Activated T-cell treated with anti-CD3 and anti-CD28 coated beads for 48 hours (primary cell): ENCODE measurements at places on chromosomes 1 and 21.

DNA sequence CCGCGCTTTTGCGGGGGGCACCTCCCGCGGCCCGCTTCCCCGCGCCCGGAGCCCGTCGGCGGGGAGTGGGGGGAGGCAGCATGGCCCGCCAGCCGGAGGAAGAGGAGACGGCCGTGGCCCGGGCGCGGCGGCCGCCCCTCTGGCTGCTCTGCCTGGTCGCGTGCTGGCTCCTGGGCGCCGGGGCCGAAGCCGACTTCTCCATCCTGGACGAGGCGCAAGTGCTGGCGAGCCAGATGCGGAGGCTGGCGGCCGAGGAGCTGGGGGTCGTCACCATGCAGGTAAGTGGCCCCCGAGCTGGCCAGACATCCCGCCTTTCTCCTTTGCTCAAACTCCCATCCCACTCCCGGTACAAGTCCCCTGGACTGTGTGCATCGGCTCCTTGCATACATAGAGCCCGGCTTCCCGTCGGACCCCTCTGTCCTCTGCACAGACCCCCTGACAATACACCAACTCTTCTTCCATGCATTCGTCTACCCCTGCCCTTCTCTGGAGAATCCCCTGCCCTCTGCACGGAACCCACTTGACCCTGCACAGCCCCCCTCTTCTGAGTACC is 812 bp downstream of the CACHD1 start:
- DNase-seq: no peak

DNA sequence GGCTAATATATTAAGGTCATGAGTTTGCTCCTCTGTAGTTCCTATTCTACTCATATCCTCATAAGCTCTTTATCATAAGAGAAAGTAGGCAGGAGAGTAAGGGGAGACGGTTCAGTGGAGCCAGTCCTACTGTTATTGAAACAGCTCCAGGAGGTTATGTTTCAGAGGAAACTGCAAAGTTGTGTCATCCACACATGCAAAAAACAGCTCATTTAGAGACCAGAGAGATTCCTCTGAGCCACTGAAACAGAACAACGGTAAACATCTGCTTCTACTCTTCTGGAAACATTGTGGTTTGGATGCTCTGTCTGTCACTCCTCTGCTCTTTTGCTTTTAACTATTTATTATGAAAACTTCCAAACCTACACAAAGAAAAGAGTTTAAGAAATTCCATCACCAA is 66.3 kb upstream of the PPP2R5A start:
- no peak for DNase-seq

GRCh38 chr1:29743931-29744330 is 507.6 kb downstream of the PTPRU start:
- no peak for DNase-seq

DNA sequence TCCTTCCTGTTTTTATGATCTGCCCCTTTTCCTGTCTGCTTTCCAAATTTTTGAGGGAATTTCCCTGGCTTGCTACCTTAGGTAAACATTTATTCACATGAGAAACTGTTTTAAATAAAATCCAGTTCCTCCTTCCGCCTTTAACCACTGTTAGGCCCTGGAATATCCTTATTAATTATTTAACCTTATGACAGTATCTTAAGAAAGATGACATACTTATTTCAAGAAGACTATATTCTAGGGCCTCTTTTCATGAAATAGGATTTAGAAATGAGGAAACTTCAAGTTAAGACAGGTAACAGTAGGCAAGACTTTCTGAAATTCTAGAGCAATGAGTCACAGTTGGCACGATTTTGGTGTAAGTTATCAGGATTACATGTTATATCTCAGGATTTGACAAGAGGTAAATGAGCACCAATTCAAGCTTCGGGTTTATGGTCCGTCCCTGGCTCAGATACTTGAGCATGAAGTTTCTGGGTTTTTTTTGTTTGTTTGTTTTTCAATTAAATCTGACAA is 2.0 kb upstream of the TNFSF18 start:
- DNase-seq: no peak

DNA sequence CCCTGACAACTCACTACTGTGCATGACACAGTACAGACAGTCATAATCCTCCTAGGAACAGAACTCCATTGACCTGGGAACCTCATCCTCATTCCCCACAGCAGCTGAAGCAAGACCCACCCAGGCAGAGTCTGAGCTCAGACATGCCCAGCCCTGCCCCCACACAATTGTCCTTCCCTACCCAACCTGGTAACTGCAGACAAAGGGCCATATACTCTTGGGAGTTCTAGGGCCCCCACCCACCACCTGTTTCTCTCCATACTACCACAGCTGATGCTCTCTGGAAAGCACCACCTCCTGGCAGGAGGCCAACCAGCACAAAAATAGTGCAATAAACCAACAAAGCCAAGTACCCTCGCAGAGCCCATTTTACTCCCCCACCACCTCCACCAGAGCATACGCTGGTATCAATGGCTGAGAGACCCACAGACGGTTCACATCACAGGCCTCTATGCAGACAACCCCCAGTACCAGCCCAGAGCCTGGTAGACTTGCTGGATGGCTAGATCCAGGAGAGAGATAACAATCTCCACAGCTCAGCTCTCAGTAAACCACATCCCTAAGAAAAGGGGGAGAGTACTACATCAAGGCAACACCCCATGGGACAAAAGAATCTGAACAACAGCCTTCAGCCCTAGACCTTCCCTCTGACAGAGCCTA is 159.7 kb upstream of the CXADR start:
- no peak for DNase-seq

GRCh38 chr1:23634840-23635651 is 56.6 kb upstream of the RPL11 start:
- no peak for DNase-seq

DNA sequence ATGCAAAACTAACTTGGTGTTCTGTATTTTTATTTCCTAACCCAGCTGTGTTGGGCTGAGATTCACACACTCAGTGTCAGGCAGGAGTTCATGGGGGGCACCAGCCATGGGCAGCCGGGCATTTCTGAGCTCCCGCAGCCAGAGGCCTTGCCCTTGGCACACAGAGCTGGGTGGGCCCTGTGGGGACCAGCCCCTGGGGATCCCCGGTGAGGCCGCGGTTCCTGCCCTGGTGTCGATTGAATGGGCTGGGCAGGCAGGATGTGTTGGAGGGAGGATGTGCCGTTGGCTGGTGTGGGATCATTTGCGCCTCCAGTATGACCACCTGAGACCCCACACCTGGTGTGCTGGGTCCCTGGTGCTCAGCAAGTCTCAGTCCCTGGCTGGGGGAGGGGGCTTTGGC is 91.0 kb downstream of the PRDM16 start:
- no peak for DNase-seq

GRCh38 chr21:14836950-14837349 is 227.8 kb downstream of the NRIP1 start:
- DNase-seq: no peak

GRCh38 chr1:172837816-172838679 is 179.1 kb downstream of the FASLG start:
- DNase-seq: no peak
